ENCODE measurements at places on chromosomes 4 and X.

DNA sequence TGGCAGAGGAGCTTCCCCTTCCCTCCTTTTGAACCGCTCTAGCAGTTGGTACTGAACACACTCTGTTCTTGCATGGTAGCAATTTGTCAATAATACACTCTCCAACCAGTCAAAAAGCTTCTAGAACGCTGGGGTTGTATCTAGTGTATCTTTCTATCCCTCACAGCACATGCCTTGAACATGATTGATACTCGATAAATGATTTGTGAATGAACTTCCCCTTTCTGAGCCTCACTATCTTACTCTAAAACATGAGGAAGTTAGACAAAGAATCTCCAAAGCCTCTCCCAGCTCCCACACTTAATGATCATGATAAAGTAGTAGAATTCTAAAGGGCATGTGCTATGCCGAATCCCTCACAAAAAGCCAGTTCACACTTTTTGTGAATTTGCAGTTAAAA, 64.4 kb downstream of the DLG3 start:
- DNase-seq, result no peak

GRCh38 chrX:52341493-52341892, 27.3 kb upstream of the XAGE2 start:
- no peak for DNase-seq

DNA sequence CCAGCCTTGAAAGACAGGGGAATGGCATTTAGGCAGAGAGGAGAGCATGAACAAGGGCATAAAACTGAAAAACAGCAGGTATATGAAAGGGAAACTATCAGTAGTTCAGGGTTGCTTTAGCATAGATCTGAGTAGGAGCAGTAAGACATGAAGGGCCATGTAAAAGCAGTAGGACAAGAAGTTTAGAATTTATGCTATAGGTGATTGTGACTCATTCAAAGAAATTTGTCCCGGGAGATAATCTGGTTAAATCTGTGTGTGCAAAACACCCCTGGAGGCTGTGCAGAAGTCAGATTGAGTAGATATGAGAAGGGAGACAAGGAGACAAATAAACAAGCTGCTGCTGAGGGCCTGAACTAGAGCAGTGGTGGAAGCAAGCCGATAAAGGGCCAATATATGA, 109.1 kb upstream of the BMP3 start:
- DNase-seq, result no peak

GRCh38 chrX:106510713-106511403, 100.9 kb upstream of the RADX start:
- no peak for DNase-seq

- no peak for DNase-seq
Measured at GRCh38 chr4:87037671-87038334, 103.0 kb downstream of the AFF1 start.

- no peak for DNase-seq
Measured at GRCh38 chr4:118158763-118159375, 124.6 kb downstream of the NDST3 start.

GRCh38 chr4:183249854-183250253, 70.2 kb downstream of the CLDN22 start:
- DNase-seq, result no peak

GRCh38 chr4:76947369-76947768, 2.2 kb upstream of the SEPTIN11 start:
- DNase-seq, result no peak

DNA sequence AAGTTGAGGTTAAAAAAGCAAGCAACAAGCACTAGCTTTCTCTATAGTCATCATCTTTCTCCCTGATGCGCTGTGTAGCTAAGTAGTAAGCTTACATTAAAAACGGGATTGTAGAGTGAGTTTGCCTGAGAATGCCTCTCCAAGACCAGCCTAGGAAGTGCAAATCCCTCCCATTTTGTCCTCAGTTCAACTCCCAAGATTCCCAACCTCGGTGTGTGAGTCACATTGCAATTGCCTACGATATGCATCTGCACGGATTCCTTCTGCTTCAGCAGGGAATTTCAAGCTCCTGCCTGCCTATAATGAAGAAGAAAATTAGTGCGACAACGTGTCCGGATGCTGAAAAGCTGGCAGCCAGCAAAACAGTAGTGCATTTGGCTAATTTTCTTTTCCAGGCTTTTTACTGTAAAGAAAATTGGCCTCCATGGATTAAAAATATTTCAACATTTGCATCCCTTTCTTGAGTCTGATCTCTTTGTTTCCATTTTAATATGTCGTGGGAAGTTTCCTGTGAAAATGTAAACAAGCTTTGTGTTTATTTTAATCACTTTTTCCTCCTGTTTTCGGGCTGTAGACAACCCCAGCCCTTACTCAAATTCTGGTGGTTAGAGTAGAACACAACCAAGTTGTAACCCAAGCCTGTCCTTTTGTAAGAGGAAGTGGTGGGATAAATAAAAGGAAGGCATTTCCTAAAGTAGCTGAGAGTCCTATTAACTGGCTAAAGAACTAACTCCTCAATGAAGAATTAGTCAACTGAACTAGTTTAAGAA, 58.4 kb upstream of the TET2 start:
- DNase-seq, result no peak

DNA sequence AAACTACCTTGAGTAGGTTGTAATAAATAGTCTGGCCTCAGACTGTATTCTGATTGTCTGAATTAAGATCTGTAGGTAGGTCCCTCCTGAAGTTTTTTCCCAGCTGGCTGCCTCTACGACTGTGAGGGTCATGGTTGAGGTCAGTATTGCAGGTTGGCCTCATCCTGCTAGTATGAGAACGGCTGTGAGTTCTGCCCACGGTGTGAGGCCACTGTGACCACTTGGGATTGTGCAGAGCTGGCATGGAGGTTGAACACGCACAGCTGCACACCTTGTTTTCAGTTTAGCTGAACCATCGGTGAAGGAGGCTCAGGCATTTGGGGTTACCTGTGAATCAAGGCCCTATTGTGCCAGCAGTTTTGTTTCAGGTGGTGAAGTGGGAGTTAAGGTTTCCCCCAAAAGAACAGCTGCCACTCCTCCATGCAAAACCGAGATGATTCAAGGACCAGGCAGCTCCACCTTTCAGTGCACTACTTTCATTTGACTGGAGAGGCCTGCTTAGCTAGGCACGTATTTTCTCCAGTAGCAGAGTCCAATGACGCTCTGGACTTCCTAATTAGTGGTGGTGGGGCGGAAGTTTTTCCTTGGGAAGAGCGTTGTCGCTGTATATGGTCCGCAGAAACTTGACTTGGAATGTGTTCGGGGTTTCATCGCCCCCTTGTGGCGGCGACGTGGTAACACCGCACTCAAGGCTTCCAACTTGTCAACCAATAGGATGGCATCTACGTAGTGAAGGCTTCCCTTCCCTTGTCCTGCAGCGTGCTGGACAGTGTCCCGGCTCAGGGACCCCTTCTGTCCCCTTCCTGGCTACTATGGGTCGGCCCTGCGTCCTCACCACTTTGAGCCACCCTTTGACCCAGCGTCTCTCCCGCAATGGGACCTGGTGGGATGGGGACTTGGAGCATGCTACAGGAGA, 13.8 kb downstream of the CMC4 start:
- DNase-seq, result peak; percentile 57

- DNase-seq, result no peak
Measured at GRCh38 chr4:21569638-21570037, 378.9 kb downstream of the KCNIP4 start.

GRCh38 chrX:120238933-120239332, 11.7 kb upstream of the ZBTB33 start:
- no peak for DNase-seq

DNA sequence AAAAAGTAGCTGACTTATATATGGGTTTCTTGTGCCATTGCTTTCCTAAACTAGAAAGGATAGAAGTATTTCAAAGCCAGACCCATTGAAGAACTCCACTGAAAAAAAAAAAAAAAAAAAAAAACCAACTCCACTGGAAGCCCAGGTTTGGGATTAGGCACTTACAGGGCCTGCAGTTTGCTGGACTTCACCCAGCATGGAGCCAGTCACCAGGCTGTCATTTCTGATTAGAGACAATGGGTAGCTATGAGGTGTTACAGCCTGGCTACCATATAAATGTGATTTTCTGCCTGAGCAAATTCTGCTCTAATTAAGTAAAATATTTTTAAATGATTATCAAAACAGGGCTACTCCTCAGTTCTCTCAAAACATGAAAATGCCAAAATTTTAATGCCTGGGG, 49.5 kb downstream of the HS6ST2 start:
- DNase-seq, result no peak

DNA sequence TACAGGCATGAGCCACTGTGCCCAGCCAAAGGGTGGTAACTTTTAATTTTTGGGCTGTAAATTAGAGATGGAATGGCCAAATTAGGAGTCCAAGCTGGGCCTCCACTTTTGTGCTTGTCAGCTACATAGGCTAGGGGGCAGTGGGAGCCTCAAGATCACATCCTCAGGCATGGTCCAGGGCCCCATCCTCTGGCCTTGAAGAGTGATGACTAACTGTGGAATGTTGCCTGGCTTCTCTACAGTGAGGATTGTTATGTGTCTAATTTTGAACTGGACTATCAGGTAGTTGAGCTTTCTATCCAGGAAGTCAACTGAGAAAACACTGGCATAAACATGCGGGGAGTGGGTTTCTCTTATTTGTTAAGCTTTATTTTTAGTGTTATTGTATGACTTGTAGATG, 33.0 kb downstream of the CCNG2 start:
- no peak for DNase-seq

- peak; percentile 46 for DNase-seq
Measured at GRCh38 chr4:1792832-1793495, at the start of gene FGFR3. Gene FGFR3 (plus strand): TSS chr4:1793293. CDS start chr4:1793935, 642 bp downstream.

- peak; percentile 73 for DNase-seq
Measured at GRCh38 chr4:15754323-15754722, 23.8 kb upstream of the CD38 start.

DNA sequence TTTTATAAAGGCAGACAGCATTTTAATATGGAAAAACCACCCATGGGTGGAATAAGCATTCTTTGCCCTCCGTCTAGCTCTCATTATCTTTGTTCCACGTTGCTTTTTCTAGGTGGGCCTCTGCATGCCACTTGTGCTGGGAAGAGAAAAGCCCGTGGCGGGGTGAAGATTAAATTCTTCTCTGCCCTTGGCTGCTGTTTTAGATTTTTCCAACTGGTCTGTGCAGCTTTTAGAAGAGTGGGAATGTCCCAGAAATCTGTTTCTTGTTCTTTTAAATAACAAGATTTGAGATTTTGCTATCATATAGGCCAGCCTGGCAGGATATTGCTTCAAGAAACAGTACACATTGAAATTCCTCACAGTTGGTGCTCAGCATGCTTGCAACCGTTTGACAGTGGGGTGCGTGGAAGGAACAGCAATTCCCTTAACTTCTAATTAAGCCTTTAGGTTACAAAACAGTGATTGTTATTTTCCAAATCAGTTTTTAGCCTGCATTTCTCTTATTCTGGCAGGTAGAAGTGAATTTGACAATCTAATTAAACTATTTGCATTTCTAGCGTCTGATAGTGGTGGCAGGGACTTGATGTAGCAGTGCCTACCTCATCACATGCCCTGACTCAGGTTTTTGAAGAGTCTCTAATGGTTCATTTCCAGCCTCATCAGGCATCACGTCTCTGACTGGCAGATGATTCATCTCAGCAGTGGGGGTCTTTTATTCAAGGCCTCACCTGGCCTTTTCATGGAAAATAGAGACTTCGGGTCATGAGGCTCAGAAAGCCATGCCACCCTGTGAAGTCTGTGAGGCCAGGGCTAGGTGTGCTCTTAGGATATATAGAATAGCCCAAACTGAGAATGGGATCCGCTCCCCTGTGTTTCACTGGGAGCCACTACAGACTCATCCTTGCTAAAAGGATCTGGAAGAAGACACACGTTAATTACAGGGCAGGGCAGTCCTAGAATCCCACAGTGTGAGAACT, 50.8 kb downstream of the PPEF1 start:
- DNase-seq, result no peak

- DNase-seq, result no peak
Measured at GRCh38 chr4:128308986-128309385, 21.4 kb upstream of the PGRMC2 start.

DNA sequence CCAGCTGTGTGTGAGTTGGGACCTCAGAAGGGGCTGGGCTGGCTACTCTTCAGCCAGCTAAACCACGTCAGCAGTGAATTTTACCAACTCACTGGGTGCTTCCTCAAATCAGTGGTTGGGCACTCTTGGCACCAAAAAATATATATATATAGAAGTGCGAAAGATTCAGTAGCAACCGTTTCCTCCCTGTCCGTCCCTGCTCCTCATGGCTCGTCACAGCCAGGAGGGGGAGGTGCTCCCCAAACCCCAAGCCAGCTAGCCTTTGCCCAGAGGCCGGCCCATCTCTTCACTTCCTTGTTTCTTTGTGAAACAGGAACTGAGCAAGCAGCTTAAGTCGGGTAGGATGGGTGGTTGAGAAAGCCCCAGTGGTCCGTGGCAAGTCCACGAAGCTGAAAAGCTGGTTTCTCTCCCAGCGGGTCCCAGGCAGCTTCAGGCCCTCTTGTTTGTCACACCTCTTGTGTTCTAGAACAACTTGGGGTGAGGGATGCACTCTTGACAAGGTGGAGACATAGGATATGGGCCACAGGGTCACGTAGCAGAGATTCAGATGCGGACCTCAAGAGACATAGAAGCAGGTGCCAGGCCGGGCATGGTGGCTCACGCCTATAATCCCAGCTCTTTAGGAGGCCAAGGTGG, 6.8 kb upstream of the SASH3 start:
- DNase-seq, result peak; percentile 58

DNA sequence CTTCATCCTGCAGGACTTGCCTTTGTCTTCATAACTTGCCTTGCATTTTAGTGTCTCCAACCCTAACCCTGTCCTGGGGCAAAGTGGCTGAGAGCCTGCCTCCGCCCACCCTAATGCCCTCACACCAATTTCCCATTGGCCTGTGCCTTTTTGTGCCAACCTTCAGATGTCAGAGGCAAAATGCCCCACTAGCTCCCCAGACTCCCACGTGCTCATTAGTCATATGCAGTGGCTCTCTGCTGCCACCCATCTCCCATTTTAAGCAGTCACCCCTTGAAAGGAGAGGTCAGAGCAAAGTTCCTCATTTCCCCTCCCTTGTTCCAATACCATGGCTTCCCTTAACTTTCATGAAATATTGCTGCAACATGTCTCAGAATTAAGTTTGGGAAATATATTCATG, 74.8 kb upstream of the PASD1 start:
- DNase-seq, result peak; percentile 15

DNA sequence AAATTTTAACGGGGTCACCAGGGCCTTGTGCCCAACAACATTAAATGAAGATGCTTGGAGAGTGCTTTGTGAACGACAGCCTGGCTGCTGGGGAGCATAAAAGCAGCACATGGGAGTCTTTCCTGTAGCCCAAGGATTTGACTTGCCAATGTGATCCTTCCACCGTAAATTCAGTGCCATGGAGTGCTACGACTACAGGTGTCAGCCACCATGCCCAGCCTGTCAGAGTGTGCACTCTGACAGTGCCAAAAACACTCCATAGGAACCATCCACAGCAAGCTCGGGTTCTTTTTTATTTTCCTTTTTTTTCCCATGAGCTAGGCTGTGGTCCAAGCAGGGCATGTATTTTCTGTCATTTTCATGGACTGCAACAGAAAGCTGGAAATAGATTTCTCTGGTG, 156.9 kb downstream of the NLGN4X start:
- DNase-seq, result no peak

- DNase-seq, result no peak
Measured at GRCh38 chr4:98905839-98906238, 23.1 kb downstream of the EIF4E start.

- no peak for DNase-seq
Measured at GRCh38 chr4:26080870-26081628, 167.0 kb downstream of the SMIM20 start.

GRCh38 chr4:4754641-4755040, 104.8 kb upstream of the MSX1 start:
- DNase-seq, result no peak

- peak; percentile 17 for DNase-seq
Measured at GRCh38 chrX:133776072-133776471, 209.3 kb downstream of the GPC3 start.

GRCh38 chrX:1059576-1060561, 152.6 kb downstream of the CRLF2 start:
- DNase-seq, result no peak

Measured in activated CD4-positive, alpha-beta memory T cell treated with anti-CD3 and anti-CD28 coated beads, Interleukin-2, amount 10 ng/mL, durations not matched to agents 7 days and 5 days (primary cell).